EH (cell line): ENCODE measurements at places on chromosomes 4 and X.
A peak's percentile ranks its signal among the peaks of the same experiment; 100 is the strongest.

GRCh38 chr4:184457535-184458249 lies 16.7 kb downstream of the IRF2 start:
- DNase-seq = no peak

DNA sequence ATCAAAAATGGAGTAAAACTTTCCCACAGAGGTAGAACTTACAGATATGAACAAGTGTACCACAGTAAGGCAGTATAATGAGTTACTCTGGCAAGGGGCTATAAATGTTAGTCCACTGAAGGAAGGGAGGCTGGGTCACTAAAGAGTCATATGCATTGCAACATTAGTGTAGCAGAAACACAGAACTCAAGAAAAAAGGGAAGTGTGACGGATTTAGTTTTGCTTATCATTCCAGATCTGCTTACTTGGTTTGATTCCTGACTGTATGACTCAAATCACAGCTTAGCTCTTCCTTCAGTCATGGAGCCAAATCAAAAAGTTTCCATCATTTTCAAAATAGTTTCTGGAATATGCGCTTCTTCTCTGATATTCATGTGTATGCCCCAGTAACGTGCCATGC lies 148.7 kb downstream of the FSTL5 start:
- peak; percentile 1 for DNase-seq

DNA sequence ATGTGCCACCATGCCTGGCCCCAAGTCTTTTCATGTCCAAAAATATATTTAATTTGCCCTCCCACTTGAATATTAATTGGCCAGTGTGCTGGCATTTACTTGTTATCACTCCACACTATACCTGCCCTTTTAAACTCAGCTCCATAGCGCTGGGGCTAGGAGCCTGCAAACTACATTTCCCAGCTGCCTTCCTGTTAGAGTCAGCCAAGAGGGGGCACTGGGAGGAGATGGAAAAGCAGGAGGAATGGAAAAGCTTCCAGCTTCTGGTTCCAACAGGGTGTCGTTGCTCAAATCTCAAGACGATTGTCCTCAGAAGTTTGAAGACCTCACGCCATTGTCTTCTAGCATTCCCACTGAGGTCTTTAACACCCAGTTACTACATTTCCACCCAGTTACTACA lies 315.5 kb downstream of the BCOR start:
- DNase-seq = no peak

GRCh38 chr4:20544645-20545044 lies 155.6 kb upstream of the PACRGL start:
- DNase-seq = peak; percentile 66

DNA sequence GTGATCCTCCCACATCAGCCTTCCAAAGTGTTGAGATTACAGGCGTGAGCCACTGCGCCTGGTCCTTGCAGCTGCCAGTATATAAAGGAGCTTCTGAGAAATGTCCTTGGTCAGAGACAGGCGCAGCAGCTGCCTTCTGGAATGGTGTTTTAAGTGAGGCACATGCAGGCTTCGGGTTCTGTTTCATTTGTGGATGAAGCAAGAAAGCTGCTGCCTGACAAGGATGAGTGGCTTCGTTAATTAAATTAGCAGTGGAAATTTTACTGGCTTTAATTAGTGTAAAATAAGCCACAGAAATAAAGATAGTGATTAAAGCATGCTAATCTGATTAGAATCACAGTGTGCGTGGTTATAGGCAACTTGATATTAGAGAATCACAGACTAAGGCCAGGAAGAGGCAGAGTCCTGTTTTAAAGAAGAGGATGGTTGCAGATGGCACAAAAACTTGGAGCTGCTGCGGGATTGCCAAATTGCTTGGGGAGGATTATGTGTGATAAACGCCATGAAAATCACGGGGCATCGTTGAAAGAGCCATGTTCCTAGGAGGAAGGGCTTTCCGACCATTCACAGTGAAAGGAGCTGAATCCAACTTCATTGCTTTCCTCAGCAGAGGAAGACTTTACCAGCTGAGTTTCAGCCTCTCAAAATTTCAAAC lies 348.4 kb upstream of the FAT1 start:
- DNase-seq = no peak

DNA sequence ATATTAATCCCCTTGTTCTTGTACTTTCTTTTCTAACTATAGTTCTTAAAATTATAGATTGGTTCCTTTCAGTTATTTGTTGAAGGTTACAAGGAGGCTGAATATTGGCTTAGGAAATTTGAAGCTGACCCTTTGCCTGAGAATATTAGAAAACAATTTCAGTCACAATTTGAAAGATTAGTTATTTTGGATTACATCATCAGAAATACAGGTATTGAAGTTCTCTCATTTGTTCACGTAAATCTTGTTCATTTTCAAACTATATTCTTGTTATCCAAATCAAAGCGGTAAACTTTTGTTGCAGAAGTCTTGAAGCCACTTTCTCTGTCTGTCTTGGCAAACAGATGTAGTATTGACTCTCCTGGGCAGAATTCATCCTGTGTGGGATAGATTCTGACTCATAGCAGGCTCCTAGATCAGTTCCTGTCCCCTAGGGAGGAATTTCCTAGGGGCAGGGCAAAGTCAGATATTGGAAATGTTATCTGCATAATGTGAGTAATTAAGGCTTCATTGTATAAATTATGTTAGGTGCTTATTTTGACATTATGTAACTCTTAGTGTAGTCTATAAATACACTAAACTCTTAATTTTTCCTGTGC lies 25.2 kb downstream of the PI4K2B start:
- DNase-seq = peak; percentile 49

- DNase-seq = peak; percentile 87
Measured at GRCh38 chr4:164926301-164926700, 49.3 kb downstream of the APELA start.

DNA sequence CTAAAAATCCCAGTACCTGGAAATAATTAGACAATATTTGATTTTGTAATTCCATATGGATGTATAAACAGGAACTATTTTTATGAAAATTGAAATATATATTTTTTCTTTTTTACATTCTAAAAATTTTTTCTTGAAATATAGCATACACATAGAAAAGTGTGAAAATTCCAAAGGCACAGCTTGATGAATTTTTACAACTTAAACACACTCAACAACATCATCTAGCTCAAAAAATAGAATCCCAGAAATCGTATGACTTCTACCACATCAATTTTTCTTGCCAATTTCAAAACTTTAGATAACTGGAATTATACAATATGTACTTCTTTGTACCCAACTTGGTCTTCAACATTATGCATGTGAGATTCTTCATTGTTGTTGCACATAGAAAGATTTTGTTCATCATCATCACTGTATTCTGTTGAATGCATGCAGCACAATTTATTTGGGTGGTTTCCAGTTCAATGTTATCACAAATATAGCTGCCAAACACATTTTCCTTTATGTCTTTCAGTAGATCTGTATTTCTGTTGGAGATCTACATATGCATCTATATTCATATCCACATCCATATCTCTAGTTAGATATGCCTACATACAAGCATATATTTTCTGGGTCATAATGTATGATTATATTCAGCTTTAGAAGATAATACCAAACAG lies 340.7 kb upstream of the SLIT2 start:
- no peak for DNase-seq

DNA sequence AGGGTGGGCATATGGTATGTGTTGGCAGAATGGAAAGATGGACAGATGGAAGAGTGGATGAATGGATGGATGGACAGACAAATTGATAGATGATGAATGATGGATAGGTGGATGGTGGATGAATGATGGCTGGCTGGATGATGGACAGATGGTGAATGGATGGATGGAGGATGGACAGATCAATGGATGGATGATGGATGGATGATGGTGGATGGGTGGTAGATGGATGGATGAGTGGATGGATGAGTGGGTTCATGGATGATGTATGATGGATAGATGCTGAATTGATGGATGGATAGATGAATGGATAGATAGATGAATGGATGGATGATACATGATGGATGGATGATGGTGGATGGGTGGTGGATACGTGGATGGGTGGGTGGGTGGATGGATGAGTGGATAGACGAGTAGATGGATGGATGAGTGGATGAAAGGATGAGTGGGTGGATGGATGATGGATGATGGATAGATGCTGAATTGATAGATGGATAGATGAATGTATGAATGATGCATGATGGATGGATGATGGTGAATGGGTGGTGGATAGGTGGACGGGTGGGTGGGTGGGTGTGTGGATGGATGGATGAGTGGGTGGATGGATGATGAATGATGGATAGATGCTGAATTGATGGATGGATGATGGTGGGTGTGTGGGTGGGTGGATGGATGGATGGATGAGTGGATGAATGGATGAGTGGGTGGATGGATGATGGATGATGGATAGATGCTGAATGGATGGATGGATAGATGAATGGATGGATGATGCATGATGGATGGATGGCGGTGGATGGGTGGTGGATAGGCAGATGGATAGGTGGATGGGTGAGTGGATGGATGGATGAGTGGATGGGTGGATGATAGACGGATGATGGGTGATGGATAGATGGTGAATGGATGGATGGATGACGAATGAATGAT lies 249.6 kb downstream of the AFAP1 start:
- DNase-seq = no peak

GRCh38 chr4:8248091-8248490 lies 21.5 kb upstream of the HTRA3 start:
- peak; percentile 40 for DNase-seq
